ENCODE measurements at places on chromosomes 16 and 17. TPM values are rescaled to one million over a fixed set of nuclear protein-coding genes. Genes with fewer than 3 reads are reported as not detected.

Gene ZP2
- not detected for total RNA-seq

DNA sequence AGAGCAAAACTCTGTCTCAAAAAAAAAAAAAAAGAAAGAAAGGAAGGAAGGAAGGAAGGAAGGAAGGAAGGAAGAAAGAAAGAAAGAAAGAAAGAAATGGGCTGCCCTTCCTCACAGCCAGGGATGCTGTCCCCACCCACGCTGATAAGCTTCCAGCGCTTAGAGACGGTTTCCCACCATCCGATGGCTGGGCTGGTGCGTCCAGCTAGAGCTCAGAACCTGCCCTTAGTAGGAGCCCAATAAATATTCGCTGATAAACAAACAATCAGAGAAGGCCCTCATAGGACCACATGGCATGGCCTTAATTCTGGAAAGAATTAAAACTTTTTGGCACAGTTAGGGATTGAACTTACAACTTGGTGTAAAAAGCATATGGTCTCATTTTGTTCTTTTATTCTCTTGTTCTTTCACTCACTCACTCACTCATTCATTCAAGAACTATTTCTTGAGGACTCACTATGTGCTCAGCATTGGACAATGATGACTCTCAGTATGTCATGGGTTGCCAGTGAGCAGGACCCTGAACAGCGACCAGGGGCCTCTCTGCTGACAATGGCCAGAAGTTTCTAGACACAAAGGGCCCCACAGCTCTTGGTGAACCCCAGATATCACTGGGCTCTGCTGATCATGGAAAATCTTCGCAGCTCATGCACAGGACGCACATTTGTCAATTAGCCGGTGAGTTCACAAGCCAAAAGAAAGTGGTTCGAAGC lies 32.5 kb upstream of the TNRC6C start:
- peaks cover 11% of the 10 kb centered on the region for H3K27me3 ChIP-seq
- no peak overlapping the region for H3K27ac ChIP-seq
- peaks cover 15% of the 10 kb centered on the region for H3K4me1 ChIP-seq
- DNase-seq: no peak
- H3K4me3 ChIP-seq: no peak overlapping the region

Gene SLC16A5
- 11.7 TPM for total RNA-seq

GRCh38 chr17:603406-604114 lies 111.1 kb downstream of the VPS53 start:
- peaks cover 9% of the 10 kb centered on the region for H3K4me1 ChIP-seq
- H3K27ac ChIP-seq: no peak overlapping the region
- H3K4me3 ChIP-seq: no peak overlapping the region
- H3K36me3 ChIP-seq: peaks cover 9% of the 10 kb centered on the region
- no peak for DNase-seq

Gene MT1A
- total RNA-seq: not detected

- peaks cover 10% of the 10 kb centered on the region for H3K27me3 ChIP-seq
- H3K4me3 ChIP-seq: no peak overlapping the region
- DNase-seq: no peak
- peaks cover 12% of the 10 kb centered on the region for H3K4me1 ChIP-seq
These were observed 22.5 kb downstream of the METRNL start for GRCh38 chr17:83101805-83102480.

Gene C1QTNF8
- total RNA-seq: not detected

- H3K36me3 ChIP-seq: peaks cover under 1% of the 10 kb centered on the region
- H3K27ac ChIP-seq: no peak overlapping the region
- H3K27me3 ChIP-seq: peaks cover 42% of the 10 kb centered on the region
- H3K4me1 ChIP-seq: peaks cover 25% of the 10 kb centered on the region
- DNase-seq: no peak
- H3K4me3 ChIP-seq: no peak overlapping the region
These were observed 5.5 kb downstream of the SSTR2 start for GRCh38 chr17:73170324-73170723.

Gene CDH1
- total RNA-seq: 0.47 TPM

Gene ABCC3
- 3.3 TPM for total RNA-seq

Gene WDR81
- total RNA-seq: 41.2 TPM

DNA sequence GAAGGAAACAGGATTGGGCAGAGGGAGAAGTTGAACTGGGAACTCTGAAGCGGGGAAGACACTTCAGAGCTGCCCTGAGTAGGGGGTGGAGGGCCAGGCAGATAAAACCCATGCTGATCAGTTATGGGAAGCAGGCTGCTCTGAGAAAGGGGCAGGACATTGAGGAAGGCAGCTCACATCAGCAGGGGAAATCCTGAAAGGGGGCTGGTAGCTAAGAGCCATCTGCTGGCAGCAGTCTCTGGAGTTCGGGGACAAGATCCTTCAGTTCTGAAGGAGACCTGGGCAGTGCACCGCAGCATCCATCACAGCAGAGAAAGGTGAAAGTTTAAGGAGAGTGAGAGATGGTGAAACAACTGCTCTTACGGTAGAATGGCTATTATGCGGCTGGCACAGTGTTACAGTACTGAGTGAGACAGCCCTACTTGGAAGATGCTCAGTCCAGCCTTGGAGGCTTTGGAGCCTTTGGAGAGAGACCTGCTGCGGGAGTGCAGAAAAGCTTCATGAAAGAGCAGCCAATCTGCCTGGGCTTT lies 5.4 kb upstream of the KIF18B start:
- no peak overlapping the region for H3K27ac ChIP-seq
- H3K4me3 ChIP-seq: no peak overlapping the region
- no peaks in the 10 kb centered on the region for H3K36me3 ChIP-seq
- peaks cover 23% of the 10 kb centered on the region for H3K27me3 ChIP-seq
- no peak for DNase-seq

DNA sequence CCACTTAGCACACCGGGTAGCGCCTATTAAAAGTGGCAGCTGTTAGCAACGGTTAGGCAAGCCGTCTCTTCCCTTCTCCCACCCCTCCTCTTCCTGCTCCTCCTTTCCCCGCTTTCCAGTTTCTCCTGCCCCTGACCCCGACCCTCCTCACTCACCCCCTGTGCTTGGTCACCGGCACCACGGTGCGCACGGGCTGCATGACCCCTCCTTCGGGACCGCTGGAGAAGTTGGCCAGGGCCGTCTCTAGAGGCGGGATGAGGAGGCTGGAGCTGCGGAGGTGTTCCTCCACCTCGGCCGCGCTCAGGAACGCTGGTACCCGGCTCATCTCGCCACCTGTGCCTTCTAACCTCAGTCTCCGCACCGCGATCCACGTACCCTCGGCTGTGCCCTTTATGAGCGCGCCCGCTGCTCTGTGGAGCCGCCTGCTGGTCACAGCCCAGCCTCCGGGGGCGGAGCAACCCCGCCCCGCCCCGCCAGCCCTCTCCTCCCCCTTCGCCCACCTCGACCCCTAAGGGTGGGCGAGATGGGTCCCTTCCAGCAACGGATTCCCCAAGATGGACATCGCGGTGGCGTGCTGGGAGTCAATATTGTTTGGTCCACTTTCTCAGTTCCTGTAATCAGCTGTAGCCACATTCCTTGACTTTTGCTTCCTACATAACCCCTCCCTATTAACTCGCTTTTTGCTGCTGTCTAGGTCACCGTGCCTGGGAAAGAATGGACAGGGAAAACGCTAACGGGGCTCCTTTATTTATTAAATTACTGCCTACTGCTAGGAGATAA lies at the start of gene CRYM:
TSS of gene CRYM (minus strand) at position 364 of the 780 bp plus-strand sequence. CDS start at position 325, 39 bp downstream.
- peaks cover 80% of the 10 kb centered on the region for H3K27me3 ChIP-seq
- peaks cover 5% of the 10 kb centered on the region for H3K36me3 ChIP-seq
- peaks cover 4% of the 10 kb centered on the region for H3K4me1 ChIP-seq
- H3K27ac ChIP-seq: no peak within 1 kb of the TSS
- no peak for DNase-seq

Gene TBC1D3H
- total RNA-seq: not detected

Gene OTOP2
- not detected for total RNA-seq

GRCh38 chr16:11183035-11183812 lies 72.8 kb downstream of the SOCS1 start:
- no peak overlapping the region for H3K4me3 ChIP-seq
- H3K4me1 ChIP-seq: peaks cover 11% of the 10 kb centered on the region
- H3K27ac ChIP-seq: peak overlapping the region; percentile 45
- no peaks in the 10 kb centered on the region for H3K27me3 ChIP-seq
- H3K36me3 ChIP-seq: peaks cover 3% of the 10 kb centered on the region

Gene SLC16A11
- total RNA-seq: 0.40 TPM

Gene HBA2
- total RNA-seq: not detected

Gene TLCD3B
- not detected for total RNA-seq

Gene DECR2
- total RNA-seq: 9.0 TPM

Data from T-helper 17 cell (primary cell).